ENCODE measurements at places on chromosomes 2 and 18.

DNA sequence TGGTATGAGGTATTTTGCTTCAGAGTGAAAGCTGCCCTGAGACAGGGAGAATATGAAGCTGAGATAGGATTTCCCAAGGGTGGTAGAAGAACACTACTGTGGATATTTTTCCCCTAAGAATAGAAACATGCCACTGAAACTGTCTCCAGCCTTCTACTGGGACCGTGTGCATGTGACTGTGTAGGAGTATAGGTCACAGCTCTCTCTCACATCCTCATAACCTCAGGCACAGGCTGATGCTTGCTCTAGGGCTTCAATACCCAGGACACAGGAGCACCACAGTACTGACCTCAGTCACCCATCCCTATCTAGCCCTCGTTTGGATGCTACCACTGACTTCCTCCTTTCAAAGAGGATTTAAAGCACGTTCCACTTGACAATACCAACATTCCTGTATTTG is 67.2 kb downstream of the REV1 start:
- no peak for DNase-seq

- no peak for DNase-seq
These were observed 40.4 kb upstream of the ATIC start for GRCh38 chr2:215271446-215271845.

- DNase-seq = no peak
These were observed 623.1 kb downstream of the TSN start for GRCh38 chr2:122378521-122378920.

DNA sequence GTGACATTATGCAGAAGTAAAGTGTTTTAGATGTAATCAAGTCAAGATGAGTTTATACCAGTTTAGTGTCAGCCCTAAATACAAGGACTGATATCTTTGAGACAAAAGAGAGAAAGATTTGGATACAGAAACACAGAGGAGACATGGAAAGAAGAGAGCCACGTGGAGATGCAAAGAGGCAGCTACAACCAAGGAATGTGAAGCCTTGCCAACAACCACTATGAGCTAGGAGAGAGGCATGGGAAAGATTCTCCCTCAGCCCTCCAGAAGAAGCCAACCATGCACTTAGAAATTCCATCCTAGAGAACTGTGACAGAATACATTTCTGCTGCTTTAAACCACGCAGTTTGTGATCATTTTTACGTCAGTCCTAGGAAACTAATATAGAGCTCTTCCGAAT is 217.2 kb downstream of the DOK6 start:
- no peak for DNase-seq

DNA sequence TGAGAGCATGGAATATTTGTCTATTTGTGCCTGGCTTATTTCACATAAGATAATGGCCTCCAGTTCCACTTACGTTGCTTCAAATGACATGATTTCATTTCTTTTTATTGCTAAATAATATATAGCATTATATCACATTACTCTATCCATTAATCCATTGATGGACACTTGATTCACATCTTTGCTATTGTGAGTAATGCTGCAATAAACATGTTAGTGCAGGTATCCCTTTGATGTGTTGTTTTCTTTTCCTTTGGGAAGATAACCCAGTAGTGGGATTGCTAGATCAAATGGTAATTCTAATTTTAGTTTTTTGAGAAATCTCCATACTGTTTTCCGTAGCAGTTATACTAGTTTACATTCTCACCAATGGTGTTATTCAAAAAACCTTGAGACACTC is 1343.3 kb upstream of the TMEFF2 start:
- DNase-seq = no peak

DNA sequence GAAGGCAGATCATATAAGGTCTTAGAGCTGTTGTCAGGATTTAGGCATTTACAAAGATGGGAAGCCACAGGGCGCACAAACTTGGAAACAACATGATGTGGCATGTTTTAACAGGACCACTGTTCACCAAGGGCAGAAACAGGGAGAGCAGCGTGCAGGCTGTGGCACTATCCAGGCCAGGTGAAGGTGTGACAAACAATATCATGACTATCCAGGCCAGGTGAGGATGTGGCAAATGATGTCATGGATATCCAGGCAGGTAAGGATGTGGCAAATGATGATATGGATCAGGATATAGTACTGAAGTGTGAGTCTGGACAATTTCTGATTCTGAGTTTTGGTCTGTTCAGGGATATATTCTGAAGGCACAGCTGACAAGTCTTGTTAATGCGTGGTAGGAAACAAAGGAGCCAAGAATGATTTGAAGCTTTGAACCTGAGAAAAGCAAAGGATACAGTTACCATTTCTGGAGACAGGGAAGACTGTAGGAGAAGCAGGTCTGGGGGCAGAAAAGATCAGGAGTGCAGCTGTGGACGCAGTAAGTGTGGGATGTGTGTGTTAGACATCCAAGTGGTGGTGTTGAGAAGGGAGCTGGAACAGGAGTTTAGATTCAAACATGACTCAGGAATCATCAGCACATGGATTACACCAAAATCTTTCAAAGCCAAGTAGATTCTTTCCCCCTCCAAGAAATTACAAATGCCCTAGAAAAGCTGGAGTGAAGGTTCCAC is 205.9 kb downstream of the TMEM163 start:
- no peak for DNase-seq

DNA sequence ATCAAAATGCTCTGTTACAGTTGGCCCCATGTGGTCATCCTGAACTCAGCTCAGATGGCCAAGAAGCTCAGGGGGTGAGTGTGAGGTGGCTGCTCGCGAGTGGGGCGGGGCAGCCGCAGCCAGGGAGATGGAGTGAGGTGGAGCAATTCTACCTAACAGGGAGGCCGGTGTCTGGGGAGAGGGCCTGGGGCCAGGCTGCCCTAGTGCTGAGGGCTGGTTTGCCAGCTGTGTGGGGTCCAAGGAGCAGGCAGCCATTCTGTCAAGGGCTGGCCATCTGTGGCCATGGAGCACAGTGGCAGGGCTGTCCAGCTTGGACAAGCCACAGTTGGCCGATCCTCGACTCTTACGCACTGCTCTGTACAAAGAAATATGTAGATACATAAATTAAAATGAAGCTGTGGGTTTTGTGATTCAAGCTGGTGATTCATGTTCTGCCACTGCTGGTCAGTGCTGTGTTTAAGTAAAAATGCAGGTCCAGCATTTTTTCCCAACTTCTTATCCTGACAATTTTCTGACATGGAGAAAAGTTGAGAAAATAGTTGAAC is 82.1 kb downstream of the HS6ST1 start:
- DNase-seq = no peak

DNA sequence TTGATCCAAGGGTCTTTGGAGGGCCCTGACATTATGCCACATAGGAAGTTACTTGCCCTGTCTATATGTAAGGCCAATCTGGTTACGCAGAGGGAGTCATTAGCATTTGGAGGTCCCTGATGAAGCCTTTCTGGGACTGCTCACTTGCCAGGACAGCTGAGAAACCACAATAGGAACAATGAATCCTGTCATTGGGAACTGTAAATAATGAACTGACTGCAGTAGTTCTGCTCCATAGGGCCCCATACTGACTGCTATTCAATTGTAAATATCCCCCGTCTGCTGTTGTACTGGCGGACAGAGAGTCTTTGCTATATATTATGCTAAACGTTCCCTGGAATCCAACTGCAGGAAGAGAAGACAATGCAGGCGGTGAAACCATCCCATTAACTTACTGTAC is 149.4 kb upstream of the DCC start:
- no peak for DNase-seq

DNA sequence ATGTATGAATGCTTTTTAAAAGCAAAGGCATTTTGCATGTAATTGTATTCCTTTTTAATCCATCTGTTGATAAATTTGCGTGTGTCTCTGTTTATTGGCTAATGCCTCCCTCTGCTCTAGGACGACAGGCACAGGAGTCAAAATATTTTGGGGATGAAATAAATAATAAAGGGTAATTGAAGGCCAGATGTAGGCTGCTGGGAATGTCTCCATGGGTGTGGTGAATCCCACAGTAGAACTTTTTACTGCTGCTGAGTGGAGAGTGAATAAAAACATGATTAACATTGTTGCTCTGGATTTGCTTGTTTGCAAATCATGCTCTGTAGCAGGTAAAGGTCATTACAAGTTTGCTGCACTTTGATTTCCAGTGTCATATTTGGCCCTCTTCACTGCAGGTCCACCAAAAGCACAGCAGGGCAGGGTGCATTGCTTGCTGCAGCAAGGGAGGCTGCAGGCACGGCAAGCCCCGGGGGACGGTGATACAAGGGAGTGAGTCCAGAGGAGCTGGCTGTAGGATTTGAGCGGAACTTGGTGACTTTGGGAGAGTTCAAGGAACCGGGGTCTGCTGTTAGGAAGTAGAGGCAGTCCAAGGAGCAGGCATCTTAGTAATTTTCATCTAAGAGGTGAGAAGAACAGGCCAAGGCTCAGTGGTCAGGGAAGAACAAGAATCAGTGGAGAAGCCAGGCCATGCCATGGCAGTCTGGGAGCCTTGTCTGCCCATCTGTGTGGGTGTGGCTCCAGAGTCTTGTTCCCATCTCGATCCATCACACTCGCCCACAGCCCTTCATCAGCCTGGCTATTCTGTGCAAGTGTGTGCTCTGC is 201.5 kb upstream of the RAB6C start:
- no peak for DNase-seq

- no peak for DNase-seq
These were observed 35.4 kb downstream of the STAT4 start for GRCh38 chr2:191115391-191115790.

DNA sequence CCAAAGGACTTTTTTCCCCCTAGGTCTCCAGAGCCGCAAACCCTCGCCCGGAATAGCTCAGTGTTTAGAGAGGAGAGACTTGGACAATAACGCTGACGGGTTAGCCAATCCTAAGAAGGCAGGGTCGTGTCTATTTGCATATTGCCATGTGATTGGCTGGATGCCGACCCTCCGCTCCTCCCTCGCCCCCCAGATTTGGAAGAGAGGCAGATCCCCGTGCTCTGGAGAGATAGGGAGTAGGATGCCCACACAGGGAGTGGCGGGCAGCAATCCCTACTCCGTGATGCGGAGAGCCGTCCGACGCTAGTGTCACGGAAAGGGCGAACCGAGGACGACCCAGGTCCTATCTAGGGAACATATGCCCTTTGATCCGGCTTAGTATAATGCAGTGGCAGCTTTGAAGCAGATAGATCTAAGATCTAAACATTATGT is 1.4 kb downstream of the WNT6 start:
- no peak for DNase-seq
